ENCODE measurements at places on chromosomes 2 and 18.

DNA sequence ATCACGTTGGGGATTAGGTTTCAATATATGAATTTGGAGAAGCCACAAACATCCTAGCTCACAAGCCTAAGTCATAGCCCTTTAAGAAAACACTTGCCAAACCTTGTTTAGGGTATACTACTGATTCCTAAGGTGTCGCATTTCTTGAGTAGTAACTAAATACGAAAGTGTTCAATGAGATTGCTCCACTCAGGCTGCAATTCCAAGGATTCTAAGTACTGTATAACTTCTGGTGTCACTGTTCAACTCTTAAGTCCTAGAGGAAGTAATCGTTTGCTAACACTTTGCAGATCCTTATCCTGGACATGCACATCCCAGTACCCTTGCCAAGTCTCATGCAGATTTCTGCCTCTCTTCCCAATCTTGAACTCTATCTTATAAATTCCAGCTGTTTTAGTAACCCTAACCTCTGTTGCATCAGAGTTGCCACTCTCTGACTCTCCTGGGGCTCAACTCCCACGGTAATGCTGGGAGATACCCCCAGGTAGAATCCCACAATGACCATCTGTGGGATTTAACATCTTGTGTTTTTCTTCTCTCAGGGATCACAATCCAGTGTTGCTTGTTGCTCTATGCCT, 122.4 kb downstream of the HIBCH start:
- no peak for DNase-seq

DNA sequence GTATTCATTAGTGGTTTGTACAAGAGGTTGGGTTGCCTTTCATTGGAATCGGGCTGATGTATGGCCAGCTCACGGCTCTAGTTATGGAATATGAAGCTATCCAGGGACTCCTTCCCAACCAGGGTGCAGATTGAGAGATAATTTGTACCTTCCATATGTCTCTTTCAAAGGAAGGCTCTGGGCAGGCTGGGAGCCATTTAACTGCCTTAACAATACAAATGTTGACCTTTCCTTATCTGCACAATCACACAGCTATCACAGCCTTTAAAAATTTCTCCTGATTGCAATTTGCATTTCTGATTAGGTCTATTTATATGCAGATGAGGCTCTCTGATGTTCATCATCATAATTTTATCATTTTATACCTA, 58.7 kb downstream of the MYO3B start:
- DNase-seq = no peak

DNA sequence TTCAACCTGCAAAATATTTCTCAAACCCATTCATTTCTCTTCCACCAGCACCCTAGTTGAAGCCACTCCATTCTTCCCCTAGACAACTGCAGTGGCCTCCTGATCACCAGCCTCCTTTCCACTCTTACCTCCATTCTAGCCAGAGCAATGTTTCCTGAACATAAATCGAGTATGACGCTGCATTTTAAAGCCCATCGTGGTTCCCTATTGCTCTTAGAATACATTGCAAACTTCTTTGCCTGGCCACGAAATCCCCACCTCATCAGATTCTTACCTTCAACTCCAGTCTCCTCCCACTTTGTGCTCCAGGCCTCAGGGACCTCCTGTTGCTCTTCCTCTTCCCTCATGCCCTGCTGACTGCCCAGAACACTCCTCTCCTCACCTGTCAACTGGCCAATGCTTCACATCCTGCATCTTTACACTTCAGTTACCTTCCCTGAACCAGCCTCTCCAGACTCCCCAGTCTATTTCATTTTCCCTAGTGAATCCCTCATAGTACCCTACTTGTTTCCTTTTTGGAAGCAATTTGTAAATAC, 176.5 kb upstream of the CTAGE1 start:
- DNase-seq = no peak

DNA sequence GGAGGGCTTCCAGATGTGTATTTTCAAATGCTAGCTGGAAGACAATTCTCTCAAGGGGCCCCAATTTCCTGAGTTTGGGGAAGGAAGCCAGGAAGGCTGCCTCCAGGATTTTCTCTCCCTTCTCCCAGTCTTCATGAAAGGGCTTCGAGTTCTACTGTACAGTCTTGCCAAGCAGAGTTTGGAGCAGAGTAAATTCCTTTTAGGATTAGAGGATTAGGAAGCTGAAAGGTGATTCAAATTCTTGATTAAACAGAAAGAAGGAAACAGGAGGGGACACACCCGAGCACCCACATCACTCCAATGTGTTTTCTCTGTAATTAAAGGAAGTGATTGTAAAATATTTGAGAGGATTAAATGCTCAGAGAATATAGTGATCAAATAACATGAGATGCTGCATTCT, 217.8 kb downstream of the SETBP1 start:
- DNase-seq = no peak

- DNase-seq = no peak
Observed at GRCh38 chr2:162926907-162927306, 88.3 kb upstream of the KCNH7 start.

DNA sequence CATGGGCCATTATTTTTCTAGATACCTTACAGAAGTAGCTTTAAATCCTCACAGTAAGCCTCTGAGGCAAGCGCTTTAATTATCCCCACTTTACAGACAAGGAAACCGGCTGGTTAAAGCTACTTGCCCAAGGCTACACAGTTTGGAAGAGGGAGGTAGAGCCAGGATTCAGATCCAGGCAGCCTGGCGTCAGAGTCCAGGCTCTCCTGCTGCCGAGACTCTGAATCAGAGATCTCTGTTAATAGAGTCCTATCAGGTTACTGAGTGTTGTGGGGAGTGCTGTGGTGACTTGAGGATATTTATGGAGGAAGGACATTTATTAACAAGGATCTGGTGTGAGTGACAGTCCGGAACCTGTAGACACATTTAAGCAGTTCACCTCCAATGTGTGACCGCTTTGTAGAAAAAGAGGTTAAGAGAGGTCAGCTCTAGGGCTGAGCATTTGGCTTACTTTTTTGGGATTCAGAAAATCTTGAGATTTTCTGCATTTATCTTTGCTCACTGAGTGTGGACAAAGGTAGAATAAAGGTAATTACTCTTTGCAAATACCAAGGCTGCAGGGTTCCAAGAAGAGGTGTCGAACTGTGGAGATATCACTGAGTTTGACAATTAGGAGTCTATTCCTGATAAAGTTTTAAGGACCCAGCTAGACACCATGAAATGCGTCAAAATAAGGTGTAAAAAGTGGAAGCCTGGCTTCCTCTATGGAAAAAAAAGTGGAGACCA, 1.6 kb upstream of the CEP192 start:
- DNase-seq = no peak

DNA sequence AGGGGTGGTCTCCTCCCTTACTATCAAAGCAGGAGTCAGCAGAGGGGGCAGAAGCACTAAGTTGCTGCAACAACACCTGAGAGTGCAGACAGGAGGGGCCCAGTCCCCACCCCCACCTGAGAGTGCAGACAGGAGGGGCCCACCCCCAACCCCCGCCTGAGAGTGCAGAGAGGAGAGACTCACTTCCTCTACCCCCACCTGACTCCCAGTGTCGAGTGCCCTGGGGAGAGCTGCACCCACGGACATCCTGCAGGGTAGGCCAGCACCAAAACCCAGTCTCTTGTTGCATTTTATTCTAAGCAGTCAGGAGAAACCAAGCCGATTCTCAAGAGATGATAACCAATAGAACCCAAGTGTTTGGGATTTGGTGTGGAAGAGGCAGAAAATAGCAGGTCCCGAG, 78.4 kb downstream of the NAPG start:
- DNase-seq = no peak

All from CD8-positive, alpha-beta T cell (primary cell).